Spleen (tissue), 13 donors: ENCODE measurements at places on chromosomes 5 and 9. TPM values are rescaled to one million over a fixed set of nuclear protein-coding genes. Genes with fewer than 3 reads are reported as not detected.

DNA sequence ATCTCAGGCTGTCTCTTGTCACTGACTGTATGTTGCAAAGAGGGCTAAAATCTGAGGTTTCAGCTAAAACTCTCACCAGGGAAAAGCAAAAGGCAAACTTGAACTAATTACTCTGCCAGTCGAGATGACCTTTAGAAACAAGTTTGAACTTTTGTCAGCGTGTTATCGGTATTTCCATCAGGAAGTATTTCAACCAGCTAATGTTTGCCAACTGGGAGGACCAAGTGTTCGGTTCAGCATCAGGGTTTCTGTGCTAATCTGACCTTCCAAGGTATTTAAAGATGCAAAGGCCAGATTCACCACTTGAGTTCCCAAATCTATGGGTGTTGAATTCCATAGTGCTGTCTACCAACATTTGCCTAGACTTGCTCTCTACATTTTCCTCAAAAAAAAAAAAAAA, 230.5 kb downstream of the SLIT3 start:
- H3K4me1 ChIP-seq: peaks cover 10% of the 10 kb centered on the region
- H3K27ac ChIP-seq: no peak overlapping the region
- H3K4me3 ChIP-seq: no peak overlapping the region
- no peaks in the 10 kb centered on the region for H3K36me3 ChIP-seq
- no peak for DNase-seq
- no peaks in the 10 kb centered on the region for H3K27me3 ChIP-seq

GRCh38 chr5:179323026-179323870, 22.0 kb downstream of the ADAMTS2 start:
- H3K36me3 ChIP-seq: no peaks in the 10 kb centered on the region
- no peak overlapping the region for H3K27ac ChIP-seq
- DNase-seq: peak; percentile 57
- H3K4me3 ChIP-seq: no peak overlapping the region

- no peak overlapping the region for H3K4me3 ChIP-seq
- no peak for DNase-seq
- no peaks in the 10 kb centered on the region for H3K27me3 ChIP-seq
- H3K27ac ChIP-seq: no peak overlapping the region
Observed at GRCh38 chr5:80777347-80778287, 122.8 kb upstream of the DHFR start.

- H3K4me1 ChIP-seq: no peaks in the 10 kb centered on the region
- H3K27me3 ChIP-seq: no peaks in the 10 kb centered on the region
- DNase-seq: no peak
- H3K27ac ChIP-seq: no peak overlapping the region
- no peaks in the 10 kb centered on the region for H3K36me3 ChIP-seq
- no peak overlapping the region for H3K4me3 ChIP-seq
Observed at GRCh38 chr5:132785365-132785764, 8.3 kb upstream of the SEPTIN8 start.

GRCh38 chr5:135229679-135230132, 169.3 kb downstream of the MACROH2A1 start:
- H3K27me3 ChIP-seq: no peaks in the 10 kb centered on the region
- no peak overlapping the region for H3K27ac ChIP-seq
- H3K4me1 ChIP-seq: peaks cover 17% of the 10 kb centered on the region
- H3K4me3 ChIP-seq: no peak overlapping the region
- H3K36me3 ChIP-seq: no peaks in the 10 kb centered on the region
- DNase-seq: no peak

DNA sequence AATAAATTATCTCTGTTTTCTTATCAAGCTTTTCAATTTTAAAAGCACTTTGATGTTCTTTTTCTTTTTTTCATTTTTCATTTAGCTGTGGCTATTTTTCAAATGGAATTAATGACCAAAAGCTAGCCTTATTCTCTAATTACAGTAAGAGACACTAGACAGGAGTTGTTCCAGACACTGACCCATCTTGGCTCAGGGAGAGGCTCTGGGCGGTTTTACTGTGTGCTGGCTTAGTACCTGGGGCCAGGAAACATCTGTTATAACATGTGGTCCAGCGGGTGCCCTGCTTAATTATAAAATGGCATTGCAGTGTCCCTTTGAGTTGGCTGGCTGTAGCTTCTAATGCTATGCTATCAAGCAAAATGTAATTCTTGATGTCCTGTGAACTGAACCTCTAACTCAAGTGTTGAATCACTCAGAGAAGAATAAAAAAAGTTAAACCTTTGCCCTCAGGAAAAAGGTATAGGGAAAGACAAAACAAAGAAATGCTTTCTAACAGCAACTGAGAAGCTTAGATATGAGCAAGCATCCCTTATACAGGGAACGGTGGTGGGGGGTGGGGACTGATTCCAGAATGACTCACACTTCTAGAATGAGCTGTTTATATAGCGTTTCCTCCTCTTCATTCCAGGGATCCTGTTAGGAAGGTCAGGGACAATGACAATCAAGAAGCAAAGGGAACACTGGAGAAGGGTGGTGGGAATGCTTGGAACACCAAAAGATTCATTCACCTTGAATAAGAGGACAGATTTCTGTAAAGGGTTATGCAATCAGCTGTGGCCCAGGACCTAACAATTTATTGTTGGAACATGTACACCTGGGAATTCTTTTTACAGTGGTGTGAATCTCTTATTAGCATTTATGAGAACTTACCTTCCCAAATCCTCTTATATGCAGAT, 58.7 kb upstream of the NFIB start:
- no peak overlapping the region for H3K27ac ChIP-seq
- H3K36me3 ChIP-seq: no peaks in the 10 kb centered on the region
- H3K27me3 ChIP-seq: no peaks in the 10 kb centered on the region
- H3K4me3 ChIP-seq: no peak overlapping the region

DNA sequence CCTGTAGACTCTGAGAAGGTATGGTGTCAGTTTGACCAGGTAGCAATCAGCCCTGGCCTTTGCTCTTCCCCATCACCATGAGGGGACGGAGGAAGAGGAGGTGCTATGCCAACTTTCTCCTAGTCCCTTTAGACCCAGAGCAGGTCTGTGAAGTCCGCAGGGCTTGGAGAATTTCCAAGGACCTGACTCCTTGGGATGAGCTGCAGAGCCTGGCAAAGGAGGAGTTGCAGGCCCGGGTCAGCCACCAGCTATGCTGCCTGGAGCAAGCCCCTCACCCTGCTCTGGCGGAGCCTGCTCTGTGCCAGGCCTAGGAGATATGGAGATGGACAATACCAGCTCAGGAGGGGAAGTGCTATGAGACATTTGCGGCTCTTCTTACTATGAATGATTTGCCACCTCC, 188.3 kb downstream of the CDK5RAP2 start:
- no peak for DNase-seq
- H3K4me1 ChIP-seq: no peaks in the 10 kb centered on the region
- no peak overlapping the region for H3K27ac ChIP-seq
- H3K36me3 ChIP-seq: peaks cover 70% of the 10 kb centered on the region
- no peaks in the 10 kb centered on the region for H3K27me3 ChIP-seq

- H3K36me3 ChIP-seq: no peaks in the 10 kb centered on the region
- H3K4me3 ChIP-seq: no peak overlapping the region
- H3K27ac ChIP-seq: no peak overlapping the region
- DNase-seq: no peak
- H3K27me3 ChIP-seq: no peaks in the 10 kb centered on the region
Observed at GRCh38 chr9:16885931-16886330, 15.5 kb upstream of the BNC2 start.

- peaks cover 4% of the 10 kb centered on the region for H3K4me1 ChIP-seq
- H3K4me3 ChIP-seq: no peak overlapping the region
- H3K36me3 ChIP-seq: no peaks in the 10 kb centered on the region
- no peak for DNase-seq
- no peak overlapping the region for H3K27ac ChIP-seq
Observed at GRCh38 chr9:98851730-98852459, 44.4 kb downstream of the GALNT12 start.

GRCh38 chr9:14031060-14031414, 282.9 kb downstream of the NFIB start:
- no peak for DNase-seq
- H3K4me3 ChIP-seq: no peak overlapping the region
- no peaks in the 10 kb centered on the region for H3K36me3 ChIP-seq
- H3K27ac ChIP-seq: no peak overlapping the region
- no peaks in the 10 kb centered on the region for H3K4me1 ChIP-seq

DNA sequence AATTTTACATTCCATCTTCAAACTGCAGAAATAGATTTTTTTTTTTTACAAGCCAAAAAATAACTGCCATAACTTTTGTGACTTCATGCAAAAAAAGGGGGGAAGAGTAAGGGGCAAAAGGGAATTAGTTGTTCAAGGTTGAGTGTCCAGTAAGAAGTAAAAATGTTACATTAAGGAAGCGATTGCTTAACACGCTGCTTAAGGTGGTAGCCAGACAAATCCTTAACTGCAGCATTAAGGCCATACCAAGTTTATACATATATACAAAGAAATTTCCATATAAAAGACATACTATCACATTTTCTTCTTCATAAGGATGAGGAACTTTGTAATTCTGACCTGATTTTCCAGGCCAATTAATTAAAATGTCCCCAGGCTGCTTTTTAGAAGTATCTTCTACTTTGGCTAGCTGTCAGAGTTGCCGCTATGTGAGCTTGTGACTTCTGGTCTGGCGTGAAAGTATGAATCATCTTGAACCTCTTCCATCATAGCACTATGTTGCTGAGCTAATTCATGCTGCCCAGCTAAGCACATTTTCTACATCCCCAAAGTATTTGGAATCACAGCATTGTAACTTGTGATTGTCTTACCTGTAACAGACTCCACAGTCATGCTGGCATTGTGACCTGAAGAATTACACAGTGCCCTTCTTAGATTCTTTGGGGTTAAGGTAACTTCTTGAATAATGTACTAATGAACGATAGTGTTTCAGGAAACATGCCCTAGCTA, 40.0 kb downstream of the G3BP1 start:
- DNase-seq: no peak
- no peaks in the 10 kb centered on the region for H3K27me3 ChIP-seq
- H3K4me3 ChIP-seq: no peak overlapping the region

- peaks cover 53% of the 10 kb centered on the region for H3K4me1 ChIP-seq
- no peaks in the 10 kb centered on the region for H3K36me3 ChIP-seq
- no peak overlapping the region for H3K4me3 ChIP-seq
- no peaks in the 10 kb centered on the region for H3K27me3 ChIP-seq
Observed at GRCh38 chr5:179791881-179792611, 1.7 kb upstream of the LTC4S start.

DNA sequence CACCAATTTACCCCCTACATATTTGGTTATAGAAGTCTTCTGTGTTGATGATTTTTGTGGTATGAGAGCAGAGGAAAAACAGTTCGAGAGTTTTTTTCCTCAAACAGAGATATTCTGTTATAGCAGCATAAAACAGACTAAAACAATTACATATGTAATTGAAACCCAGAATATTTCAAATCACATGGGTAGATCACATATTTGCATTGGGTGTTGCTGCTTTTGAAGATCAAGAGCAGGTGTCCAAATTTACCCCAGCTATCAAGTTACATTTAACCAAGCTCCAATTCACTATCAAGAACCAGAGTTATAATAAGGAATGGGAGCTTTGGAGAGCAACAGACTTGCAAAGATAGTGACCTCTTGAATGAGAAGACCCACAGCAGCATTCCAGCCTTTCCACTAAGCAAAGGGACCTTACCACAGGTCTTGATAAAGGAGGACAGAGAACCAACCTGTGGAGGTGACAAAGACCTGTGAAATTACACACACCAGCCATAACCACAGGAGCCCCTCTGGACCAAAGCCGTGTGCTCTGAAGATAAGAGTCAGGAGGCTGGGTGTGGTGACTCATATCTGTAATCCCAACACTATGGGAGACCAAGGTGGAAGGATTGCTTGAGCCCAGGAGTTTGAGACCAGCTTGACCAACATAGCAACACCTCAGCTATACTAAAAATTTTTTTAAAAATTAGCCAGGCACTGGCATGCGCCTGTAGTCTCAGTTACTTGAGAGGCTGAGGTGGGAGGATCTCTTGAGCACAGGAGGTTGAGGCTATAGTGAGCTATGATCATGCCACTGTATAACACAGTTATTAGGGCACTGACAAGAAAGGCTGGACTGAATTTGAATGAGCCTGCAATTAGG, 4.0 kb upstream of the CCL28 start:
- no peak overlapping the region for H3K27ac ChIP-seq
- no peak for DNase-seq
- no peaks in the 10 kb centered on the region for H3K27me3 ChIP-seq
- H3K4me3 ChIP-seq: no peak overlapping the region

- no peak overlapping the region for H3K4me3 ChIP-seq
- H3K36me3 ChIP-seq: no peaks in the 10 kb centered on the region
- peaks cover 2% of the 10 kb centered on the region for H3K27me3 ChIP-seq
- DNase-seq: no peak
Observed at GRCh38 chr9:96232539-96233241, 69.3 kb downstream of the HSD17B3 start.

DNA sequence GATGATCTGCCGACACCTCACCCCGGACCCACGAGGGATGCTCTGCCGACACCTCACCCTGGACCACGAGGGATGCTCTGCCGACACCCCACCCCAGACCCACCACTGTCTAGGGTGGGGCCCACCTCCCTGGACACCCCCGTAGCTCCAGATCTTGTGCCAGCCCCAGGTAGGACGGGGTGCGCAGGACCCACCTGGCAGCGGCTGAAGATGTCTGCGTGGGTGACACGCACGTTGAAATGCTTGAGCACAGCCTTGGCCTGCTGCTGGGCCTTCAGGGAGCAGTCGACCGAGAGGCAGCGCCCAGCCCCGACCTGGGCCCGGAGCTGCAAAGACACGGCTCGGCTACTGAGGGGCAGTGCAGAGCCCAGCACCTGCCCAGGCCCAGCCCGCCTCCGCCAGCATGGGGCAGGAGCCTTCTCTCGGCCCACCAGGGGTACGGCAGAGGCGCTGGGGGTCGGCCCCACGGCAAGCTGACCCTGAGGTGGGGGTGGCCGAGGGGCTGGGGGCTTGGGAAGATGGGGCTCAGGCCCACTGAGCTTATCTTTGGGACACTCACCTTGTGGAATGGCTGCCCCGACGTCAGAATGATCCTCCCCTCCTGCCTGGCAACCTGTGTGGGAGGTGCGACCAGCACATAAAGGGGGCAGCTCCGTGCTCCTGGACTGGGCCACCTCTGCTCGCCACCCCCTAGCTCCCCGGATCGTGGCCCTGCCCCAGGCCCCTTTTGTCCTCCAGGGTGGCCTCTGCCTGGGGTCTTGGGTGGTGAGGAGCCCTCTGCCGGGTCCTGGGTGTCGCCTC, 21.7 kb upstream of the NRARP start:
- no peaks in the 10 kb centered on the region for H3K36me3 ChIP-seq
- H3K27ac ChIP-seq: no peak overlapping the region
- peaks cover 43% of the 10 kb centered on the region for H3K4me1 ChIP-seq
- H3K4me3 ChIP-seq: no peak overlapping the region
- peak; percentile 74 for DNase-seq

DNA sequence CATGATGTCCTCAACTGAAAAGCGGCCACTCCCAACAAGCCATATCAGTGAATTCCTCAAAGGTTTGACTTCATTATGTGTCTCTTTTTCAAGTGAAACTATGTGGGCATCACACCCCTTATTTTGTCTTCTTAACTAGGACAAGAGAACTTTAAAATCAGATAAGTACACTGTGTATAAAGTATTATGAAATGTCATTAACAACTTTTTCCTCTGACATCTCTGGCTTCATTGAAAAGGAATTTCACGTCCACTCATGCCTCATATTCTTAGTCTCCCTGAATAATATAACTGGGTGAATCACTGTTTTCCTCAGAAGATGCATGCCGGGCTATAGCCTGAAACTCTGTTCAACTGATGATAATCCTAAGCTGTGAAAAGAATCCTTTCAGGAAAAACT, 415.8 kb downstream of the ACTL7B start:
- no peak overlapping the region for H3K27ac ChIP-seq
- H3K27me3 ChIP-seq: no peaks in the 10 kb centered on the region
- DNase-seq: no peak
- no peaks in the 10 kb centered on the region for H3K36me3 ChIP-seq
- H3K4me1 ChIP-seq: no peaks in the 10 kb centered on the region

The SPATA31A3 gene
- not detected for polyA plus RNA-seq

The EIF4E1B gene
- polyA plus RNA-seq: not detected

The FAM81B gene
- polyA plus RNA-seq: 0.61 TPM

The ATOSB gene
- 24.0 TPM for polyA plus RNA-seq

The AGXT2 gene
- polyA plus RNA-seq: not detected
